ENCODE measurements at places on chromosomes 3 and 15.

GRCh38 chr3:145898487-145898886 lies 262.5 kb downstream of the PLOD2 start:
- no peak for DNase-seq

- no peak for DNase-seq
Measured at GRCh38 chr3:106842151-106842550, 535.1 kb upstream of the CCDC54 start.

DNA sequence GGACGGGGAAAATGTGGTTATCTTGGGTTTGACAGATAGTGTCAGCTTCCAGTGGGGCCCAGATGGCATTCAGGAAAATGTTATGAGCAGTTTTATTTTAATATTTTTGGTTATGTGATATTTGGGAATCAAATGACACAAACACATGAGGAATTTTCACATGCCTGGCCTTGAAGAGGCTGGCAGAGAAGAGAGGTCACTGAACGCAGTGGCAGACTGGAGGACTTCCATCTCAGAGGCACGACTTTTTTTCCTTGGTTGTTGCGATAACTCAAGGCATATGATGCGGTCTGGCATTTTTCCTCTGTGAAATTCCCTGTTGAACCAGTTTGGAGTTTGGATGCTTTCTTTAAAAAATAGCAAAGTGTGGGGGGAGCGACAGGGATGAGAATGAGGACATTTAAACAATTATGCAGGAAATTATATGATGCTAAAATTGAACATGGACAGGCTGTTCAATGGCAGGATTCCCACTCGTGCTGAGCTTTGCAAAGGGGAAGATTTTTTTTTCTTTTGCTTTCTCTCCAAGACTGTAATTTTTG lies 36.9 kb upstream of the ARPP21 start:
- DNase-seq, result no peak

GRCh38 chr3:128438488-128439072 lies 28.1 kb downstream of the DNAJB8 start:
- DNase-seq, result no peak
